NCI-H1092 (cell line): ENCODE measurements at places on chromosomes 3 and 15.
A peak's percentile ranks its signal among the peaks of the same experiment; 100 is the strongest.

- no peak for DNase-seq
These were observed 31.7 kb downstream of the BCL2L10 start for GRCh38 chr15:52080706-52081392.

GRCh38 chr3:118408431-118408830 lies 626.2 kb downstream of the IGSF11 start:
- no peak for DNase-seq

- no peak for DNase-seq
These were observed 47.2 kb upstream of the ATP2B2 start for GRCh38 chr3:10552631-10552943.

- peak; percentile 26 for DNase-seq
These were observed 1.2 kb upstream of the LRRC34 start for GRCh38 chr3:169813757-169814517.

DNA sequence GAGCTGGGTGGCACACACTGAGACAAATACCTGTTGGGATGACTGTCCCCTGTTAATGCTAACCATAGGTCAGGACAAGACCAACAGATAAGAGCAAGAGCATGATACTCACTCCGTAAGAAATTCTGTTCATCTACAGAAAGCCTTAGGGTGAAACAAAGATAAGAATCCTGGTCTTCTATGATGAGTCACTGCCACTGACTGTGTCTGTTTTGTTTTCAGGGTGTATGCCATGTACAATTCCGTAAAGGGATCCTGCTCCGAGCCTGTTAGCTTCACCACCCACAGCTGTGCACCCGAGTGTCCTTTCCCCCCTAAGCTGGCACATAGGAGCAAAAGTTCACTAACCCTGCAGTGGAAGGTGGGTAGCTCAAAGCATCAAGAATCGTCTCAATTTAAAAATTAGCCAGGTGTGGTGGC lies 141.1 kb downstream of the GHSR start:
- no peak for DNase-seq

DNA sequence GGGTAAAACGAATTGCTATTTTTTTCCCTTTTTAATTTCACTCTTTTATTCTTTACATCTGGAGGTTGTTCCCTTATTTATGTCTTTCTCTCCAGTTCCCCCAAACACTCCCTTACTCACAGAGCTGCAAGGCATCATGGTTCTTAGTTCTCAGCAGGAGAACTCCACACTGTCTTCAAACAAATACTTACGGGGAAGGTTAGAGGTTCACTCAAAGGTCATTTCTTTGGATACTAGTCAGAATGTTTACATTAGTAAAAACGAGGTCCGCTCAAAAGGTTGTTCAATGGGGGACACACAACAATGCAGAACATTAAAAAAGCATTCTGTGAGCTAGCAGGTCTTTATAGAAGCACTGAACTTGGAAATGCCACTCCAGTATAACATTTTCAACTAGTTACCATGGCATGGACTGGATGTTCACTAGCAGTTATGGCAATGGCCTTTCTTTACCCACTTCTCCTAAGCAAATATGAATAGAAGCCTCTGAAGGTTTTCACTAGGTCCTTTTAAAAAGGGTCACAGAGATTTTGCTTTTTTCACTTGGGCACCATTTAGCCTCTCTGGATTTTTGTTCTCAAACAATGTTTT lies 201.7 kb downstream of the MEIS2 start:
- no peak for DNase-seq

GRCh38 chr3:11588755-11589154 lies 55.0 kb downstream of the VGLL4 start:
- no peak for DNase-seq

DNA sequence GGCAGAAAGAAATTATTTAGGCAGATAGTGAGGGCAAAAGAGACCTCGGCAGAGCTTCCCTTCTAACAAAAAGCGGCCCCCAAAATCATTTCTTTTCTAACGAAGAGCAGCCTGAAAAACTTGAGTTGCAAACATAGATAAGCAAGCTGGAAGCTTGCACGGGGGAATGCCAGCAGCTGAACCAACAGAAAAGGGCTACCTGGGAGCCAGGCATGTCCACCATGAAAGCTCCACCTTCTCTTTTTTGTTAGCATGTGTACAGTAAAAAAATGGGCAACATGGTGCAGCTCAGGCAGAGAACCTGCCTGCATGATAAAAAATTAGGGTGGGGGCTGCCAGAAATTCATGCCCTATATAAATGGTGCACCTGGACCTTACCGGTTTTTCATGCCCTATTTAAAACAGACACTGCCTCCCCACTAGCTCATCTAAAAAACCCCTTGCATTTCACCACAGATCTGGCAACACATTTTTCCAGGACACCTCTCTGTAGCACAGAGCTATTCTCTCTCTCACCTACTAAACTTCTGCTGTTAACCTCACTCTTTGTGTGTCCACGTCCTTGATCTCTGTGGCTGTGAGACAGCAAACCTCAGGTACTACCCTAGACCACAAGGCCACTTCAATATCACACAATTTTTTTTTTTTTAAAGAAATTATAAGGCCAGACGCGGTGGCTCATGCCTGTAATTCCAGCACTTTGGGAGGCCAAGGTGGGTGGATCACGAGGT lies 18.7 kb downstream of the SLC33A1 start:
- DNase-seq, result no peak

GRCh38 chr3:59609657-59610348 lies 560.0 kb upstream of the CFAP20DC start:
- DNase-seq, result peak; percentile 41

DNA sequence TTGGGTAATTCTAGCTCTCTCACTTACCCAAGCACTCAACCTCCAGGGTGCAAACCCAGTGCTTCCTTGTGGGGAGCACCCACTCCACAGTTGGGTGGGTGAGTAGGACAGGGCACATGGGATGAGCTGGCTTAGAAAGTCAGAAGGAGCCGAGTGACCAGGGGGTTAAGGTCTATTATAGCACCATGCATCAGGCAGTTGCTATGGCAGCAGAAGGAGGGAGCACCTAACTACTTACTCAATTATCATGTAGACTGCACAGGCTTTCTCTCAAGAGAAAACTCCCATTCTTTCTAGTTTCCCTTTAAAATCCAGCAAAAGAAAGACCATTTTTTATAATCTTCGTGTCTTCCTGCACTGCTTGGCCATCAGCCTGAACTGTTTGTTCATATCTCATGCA lies 163.0 kb downstream of the OCA2 start:
- DNase-seq, result no peak

GRCh38 chr15:75508840-75509532 lies 57.5 kb upstream of the SIN3A start:
- no peak for DNase-seq

- no peak for DNase-seq
These were observed 36.3 kb upstream of the TSC22D2 start for GRCh38 chr3:150371741-150372254.

DNA sequence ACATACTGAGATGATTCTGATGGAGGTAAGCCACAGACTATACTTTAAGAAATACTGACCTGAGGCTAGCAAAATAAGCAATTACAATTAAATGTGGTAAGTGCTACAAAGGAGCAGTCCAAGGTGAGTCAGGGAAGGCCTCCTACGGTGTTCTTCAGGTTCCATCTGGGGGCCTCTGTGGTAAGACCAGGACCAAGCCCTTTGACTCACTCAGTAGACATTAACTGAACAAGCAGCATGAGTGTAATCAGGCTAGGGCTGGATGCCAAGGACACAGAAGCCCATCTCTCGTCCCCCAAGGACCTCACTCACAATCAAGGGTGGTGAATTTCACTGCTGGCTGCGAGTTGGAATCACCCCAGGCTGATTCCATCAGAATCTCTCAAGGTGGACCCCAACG lies 37.3 kb downstream of the DZIP1L start:
- no peak for DNase-seq

DNA sequence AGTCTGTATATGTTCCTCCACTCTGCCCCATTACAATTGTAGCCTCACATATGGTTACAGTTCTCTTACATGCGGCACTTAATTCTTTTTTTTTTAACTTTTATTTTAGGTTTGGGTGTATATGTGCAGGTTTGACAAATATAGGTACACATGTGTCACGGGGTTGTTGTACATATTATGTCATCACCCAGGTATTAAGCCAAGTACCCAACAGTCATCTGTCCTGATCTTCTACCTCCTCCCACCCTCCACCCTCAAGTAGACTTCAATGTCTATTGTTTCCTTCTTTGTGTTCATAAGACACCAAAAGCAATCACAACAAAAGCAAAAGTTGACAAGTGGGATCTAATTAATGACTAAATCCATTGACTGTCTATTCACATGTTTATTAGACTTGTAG lies 144.6 kb upstream of the TP63 start:
- no peak for DNase-seq

- no peak for DNase-seq
These were observed 544.8 kb downstream of the AGBL1 start for GRCh38 chr15:86624261-86625036.

GRCh38 chr3:58021072-58021959 lies 13.1 kb downstream of the FLNB start:
- DNase-seq, result no peak

DNA sequence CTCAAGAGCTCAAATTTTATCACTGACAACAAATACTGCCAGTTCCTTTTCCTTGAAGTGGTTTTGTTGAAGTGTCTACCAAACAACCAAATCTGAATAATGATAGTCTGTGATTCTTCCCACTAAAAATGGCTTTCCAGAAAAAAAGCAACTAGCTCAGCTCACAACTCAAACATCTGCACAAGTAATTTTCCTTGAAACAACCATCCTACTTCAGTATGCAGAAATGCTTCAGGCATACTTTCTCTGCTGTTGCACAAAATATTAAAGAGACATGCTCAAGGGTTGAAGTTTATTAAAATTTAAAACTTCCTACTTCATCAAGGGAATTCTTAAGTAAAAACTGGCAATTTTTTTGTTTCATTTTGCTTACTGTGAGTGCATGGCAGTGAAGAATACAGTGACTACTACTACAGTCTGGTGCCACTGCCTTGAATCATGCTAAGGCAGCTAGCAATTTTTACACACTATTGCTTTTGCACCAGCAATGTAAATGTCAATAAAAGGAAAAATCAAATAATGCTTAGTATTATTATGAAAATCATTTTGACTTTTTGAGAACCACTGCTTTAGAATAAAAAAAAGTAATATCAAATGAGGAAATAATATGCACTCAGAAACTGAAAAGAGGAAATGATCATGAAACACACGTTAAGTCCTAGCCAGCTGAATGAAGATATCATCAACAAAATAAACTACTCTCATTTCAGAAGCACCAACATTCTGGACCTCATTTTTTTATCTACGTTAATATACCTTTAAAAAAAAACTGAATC lies 33.6 kb downstream of the VPS13C start:
- no peak for DNase-seq

DNA sequence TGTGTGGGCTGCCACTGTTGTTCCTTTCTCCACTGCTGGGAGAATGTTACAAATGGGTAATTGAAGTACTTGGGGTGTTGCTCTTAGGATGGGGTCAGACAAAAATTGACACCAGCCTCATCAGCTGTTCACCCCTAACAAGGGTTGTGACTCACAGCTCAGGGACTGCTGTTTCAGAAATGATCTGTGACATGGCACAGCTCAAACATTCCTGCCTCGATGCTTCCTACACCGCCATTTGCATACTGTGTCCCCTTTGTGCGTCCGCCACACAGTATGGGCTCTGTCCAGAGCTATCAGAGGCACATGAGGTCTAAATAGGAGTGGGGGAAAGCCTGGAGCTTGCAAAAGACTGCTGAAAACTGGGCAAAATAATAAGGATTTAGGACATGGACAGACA lies 43.9 kb downstream of the CCNL1 start:
- no peak for DNase-seq

DNA sequence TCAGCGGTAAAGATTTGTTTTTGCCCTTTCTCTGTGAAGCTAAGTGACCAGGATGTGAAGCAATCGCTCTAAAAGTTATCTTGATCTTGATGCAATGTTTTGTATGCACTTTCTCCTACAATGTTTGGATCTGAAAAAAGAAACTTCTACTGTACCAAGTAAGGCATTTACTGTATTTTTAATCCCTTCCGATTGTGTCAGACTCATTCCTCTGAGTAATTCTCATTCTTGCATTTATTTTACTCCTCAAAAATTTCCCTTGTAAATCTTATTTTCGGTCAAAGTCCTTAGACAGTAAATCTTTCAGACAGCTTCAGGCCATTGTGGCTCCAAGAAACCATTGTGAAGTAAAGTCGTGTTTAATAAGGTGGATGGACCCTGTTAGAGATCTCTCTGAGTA lies 141.9 kb downstream of the TP63 start:
- no peak for DNase-seq

GRCh38 chr15:60614862-60615771 lies 136.2 kb upstream of the ICE2 start:
- no peak for DNase-seq
